ENCODE measurements at places on chromosomes 12 and 14. TPM values are rescaled to one million over a fixed set of nuclear protein-coding genes. Genes with fewer than 3 reads are reported as not detected.

KLHL33 gene
- total RNA-seq = 0.04 TPM

TOMM20L gene
- total RNA-seq = 0.55 TPM

PLEKHG7 gene
- 0.65 TPM for total RNA-seq

MSI1 gene
- 127 TPM for total RNA-seq

SLC2A13 gene
- 8.4 TPM for total RNA-seq

SDS gene
- not detected for total RNA-seq

- DNase-seq = no peak
Measured at GRCh38 chr12:39077226-39077625, 171.8 kb upstream of the CPNE8 start.

DNA sequence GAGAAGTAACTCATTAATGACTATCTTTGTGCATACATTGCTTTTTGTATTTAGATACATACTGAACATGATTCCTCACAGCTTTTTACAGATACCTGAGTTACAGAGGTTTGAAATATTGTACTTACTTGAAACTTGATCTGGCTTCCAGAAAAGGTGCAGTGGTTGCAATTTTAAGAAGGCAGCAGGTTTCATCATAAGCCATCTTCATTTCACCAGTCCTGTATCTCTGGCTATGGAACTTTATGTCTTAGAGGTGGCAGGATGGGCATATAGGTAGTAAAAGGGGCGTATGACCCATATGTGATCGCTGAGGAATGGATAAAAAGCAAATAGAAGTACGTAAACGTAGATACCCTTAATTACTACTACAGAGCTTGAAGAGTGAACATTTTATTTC lies 13.7 kb downstream of the ZBTB1 start:
- DNase-seq = no peak

DNA sequence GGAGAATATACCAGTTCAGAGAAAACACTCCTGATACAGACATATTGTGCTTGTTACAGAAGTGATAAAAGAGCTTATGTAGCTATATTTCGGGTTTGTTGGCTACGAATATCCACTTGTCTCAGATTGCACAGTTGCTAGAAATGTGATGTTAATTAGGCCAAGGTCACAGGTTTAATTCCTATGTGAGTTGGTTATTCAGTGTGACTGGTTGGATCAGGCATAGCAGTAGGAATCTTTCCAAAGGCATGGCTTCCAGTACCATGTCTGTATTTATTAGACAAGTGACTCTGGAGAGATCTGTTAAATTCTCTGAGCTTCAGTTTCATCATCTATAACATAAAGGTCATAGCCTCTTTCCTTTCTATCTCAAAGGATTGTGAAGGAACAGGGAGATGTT lies 152.7 kb upstream of the KITLG start:
- DNase-seq = no peak

DNA sequence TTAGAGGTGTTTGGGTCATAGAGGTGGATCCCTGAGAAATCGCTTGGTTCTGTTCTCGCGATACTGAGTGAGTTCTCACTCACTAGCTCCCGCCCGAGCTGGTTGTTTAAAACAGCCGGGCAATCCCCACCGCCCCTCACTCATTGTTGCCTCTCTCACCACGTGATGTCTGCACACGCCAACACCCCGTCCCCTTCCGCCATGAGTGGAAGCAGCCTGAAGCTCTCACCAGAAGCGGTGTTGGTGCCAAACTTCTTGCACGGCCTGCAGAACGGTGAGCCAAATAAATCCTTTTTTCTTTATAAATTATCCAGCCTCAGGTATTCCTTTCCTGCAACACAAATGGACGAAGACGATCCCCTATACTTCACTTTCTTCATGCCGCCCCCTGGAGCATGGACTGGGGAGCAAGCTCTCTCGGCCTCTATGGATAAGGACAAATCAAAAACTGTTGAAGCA lies 45.4 kb upstream of the CCND2 start:
- peak; percentile 5 for DNase-seq

GRCh38 chr12:27826076-27826475 lies 46.0 kb upstream of the MANSC4 start:
- DNase-seq = no peak

GRCh38 chr14:105537580-105538474 lies 11.4 kb downstream of the TMEM121 start:
- DNase-seq = peak; percentile 43

DNA sequence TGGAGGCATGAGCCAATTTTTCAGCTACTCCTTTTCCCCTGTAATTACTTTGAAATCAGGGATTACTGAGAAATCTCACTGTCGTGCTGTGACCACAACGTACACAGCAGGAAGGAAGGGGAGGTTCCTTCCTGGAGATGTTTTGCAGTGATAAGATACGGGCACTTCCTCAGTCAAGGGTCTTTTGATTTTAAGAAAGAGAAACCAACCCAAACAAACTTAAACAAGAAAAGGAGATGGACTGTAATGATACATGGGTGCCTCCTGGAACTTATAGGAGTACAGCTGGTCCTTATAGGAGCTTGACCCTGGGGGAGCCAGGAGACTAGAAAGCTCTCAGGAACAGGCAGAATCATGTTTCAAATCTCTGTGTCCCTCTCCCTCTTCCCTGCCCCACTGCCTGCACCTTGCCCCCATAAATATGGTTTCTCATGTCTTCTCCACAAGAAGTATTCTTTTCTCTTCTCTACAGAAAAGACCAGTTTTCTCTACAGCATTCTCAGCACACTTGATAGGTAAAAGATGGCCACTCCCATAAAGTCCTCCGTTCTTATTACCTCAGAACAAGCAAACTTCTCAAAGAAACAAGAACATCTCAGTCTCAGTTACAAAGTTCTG lies 281.1 kb upstream of the AMIGO2 start:
- no peak for DNase-seq

Measured in progenitor cell of endocrine pancreas (in vitro differentiated cells).